ENCODE measurements at places on chromosomes 12 and 14. TPM values are rescaled to one million over a fixed set of nuclear protein-coding genes. Genes with fewer than 3 reads are reported as not detected.

Gene NPAS3
- total RNA-seq: not detected

Gene SERPINA10
- not detected for total RNA-seq

Gene TAS2R8
- not detected for total RNA-seq

Gene WDHD1
- total RNA-seq: 12.5 TPM

Gene GLT8D2
- 0.16 TPM for total RNA-seq

Gene MGAT4C
- not detected for total RNA-seq

Gene MIP
- total RNA-seq: 0.15 TPM

Gene RIPK3
- total RNA-seq: not detected

Gene C2CD5
- total RNA-seq: 14.2 TPM

Gene RASSF8
- 6.9 TPM for total RNA-seq

Gene HPD
- 1.4 TPM for total RNA-seq

Gene RNF212B
- total RNA-seq: not detected

Gene ULK1
- total RNA-seq: 27.7 TPM

Gene COL2A1
- 0.18 TPM for total RNA-seq

Gene TTC9
- 3.5 TPM for total RNA-seq

Gene PMCH
- not detected for total RNA-seq

Gene VCPKMT
- 8.4 TPM for total RNA-seq

Gene VDR
- total RNA-seq: 3.5 TPM

Gene LRRC43
- total RNA-seq: 0.14 TPM

Gene PTPN21
- 11.7 TPM for total RNA-seq

Gene PRB2
- total RNA-seq: not detected

Gene TPH2
- total RNA-seq: not detected

Gene DNAH10
- total RNA-seq: 0.29 TPM

Gene KCTD10
- 50.0 TPM for total RNA-seq

Gene DYRK2
- total RNA-seq: 14.4 TPM

Gene GARIN6
- not detected for total RNA-seq

Gene SEC23A
- total RNA-seq: 66.8 TPM

Gene ADAMTS20
- total RNA-seq: not detected

Gene CD163
- total RNA-seq: not detected

Gene SLC5A8
- total RNA-seq: not detected

Gene OTX2
- not detected for total RNA-seq

Gene GLIPR1L1
- total RNA-seq: not detected

Gene VAMP1
- 11.3 TPM for total RNA-seq

Gene MUCL1
- total RNA-seq: not detected

Gene INHBC
- not detected for total RNA-seq

Gene ITGB7
- 0.30 TPM for total RNA-seq

Gene FSCB
- total RNA-seq: not detected

Gene CLEC4A
- total RNA-seq: not detected

Gene ZDHHC22
- 0.20 TPM for total RNA-seq

Gene MGST1
- 803 TPM for total RNA-seq

Gene DDN
- total RNA-seq: 0.69 TPM

Gene CAPZA3
- not detected for total RNA-seq

Gene SENP1
- 11.5 TPM for total RNA-seq

Gene YAF2
- 20.9 TPM for total RNA-seq

Gene GTF2A1
- total RNA-seq: 21.9 TPM

Gene TAS2R42
- not detected for total RNA-seq

Gene SERPINA4
- total RNA-seq: 0.09 TPM

Gene CLEC6A
- total RNA-seq: not detected

Gene TECPR2
- total RNA-seq: 5.6 TPM

Gene IRF9
- total RNA-seq: 16.1 TPM

Gene KLRB1
- total RNA-seq: not detected

Gene NFATC4
- total RNA-seq: 0.28 TPM
